Naive B cell (primary cell): ENCODE measurements at places on chromosomes 13 and 19.
A peak's percentile ranks its signal among the peaks of the same experiment; 100 is the strongest.

DNA sequence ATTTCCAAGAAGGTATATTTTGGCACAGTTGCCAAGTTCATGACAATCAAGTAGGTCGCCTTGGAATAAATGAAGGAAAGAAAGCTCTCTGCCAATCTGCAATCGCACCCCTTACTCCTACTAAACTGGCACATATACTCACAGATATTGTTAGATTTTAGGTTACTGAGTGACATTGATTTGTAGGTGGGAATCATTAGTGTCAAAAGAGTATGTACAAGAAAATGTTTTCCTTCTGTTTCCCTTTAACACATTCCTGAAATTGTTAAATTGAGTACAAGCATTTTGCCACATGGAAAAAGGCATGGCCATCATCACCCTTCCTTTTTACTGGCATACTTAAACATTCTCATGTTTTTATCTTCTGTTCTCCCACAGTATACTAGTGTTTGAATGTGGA lies 2868.3 kb upstream of the PCDH20 start:
- no peaks in the 10 kb centered on the region for H3K27me3 ChIP-seq
- H3K4me3 ChIP-seq = no peak overlapping the region
- no peaks in the 10 kb centered on the region for H3K4me1 ChIP-seq
- H3K36me3 ChIP-seq = no peaks in the 10 kb centered on the region
- no peak for DNase-seq

DNA sequence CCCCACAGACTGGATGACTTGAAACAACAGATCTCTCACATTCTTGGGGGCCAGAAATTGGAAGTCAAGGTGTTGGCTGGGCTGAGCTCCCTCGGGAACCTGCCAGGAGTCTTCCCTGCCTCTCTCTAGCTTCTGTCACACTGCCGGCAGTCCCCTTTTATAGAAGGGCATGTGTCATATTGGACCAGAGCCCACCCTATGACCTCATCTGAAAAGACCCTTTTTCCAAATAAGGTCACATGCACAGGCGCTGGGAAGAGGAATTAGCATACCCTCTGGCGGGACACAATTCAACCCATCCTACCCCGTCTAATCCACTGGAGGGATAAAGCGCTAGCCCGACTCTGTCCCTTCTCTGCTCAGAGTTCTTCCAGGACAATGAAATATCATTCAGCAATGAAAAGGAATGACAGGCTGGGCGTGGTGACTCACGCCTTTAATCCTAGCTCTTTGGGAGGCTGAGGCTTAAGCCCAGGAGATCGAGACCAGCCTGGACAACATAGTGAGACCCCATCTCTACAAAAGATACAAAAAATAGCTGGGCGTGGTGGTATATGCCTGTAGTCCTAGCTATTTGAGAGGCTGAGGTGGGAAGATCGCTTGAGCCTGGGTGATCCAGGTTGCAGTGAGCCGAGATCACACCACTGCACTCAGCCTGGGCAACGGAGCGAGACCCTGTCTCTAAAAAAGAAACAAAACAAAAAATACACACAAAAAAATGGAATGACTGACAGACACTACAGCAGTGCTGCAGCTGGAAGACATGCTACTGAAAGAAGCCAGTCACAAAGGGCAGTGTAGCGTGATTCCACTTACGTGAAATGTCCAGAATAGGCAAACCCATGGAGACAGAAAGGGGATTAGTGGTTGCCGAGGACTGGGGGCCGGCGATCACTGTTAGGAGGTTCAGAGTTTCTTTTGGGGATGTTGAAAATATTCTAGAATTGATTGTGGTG lies 28.5 kb downstream of the MEIS3 start:
- no peak for DNase-seq
- no peaks in the 10 kb centered on the region for H3K36me3 ChIP-seq
- peaks cover 41% of the 10 kb centered on the region for H3K27me3 ChIP-seq
- peaks cover 11% of the 10 kb centered on the region for H3K4me1 ChIP-seq
- H3K27ac ChIP-seq = no peak overlapping the region

DNA sequence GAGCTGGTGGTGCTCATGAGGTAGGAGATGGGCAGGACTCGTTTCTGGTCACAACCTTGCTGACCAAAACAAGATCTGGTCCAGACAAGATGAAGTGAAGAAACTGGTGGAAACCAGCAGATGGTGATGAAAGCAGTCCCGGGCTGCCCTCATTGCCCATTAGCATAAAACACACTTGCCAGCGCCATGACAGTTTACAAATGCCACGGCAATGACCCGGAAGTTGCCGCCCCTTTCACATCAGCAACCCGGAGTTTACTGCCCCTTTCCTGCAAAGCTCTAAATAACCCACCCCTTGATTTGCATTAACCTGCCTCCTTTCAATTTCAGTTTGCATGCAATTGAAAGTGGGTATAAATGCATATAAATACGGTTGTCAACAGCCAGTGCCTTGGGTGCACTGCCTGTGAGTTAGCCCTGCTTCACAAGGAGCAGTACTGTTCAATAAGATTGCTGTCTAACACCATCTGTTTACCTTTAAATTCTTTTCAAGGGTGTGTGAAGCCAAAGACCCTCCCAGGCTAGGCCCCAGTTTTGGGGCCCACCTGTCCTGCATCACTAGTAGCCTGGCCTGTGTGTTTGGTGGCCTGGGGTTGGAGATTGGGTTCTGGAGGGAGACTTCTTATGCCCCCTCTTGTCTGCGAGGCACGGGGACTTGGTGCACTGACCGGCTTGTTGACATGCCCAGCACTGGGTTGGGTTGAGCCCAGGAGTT lies 38.8 kb downstream of the CHST8 start:
- H3K4me1 ChIP-seq = no peaks in the 10 kb centered on the region
- H3K4me3 ChIP-seq = no peak overlapping the region
- H3K27me3 ChIP-seq = peaks cover 5% of the 10 kb centered on the region

GRCh38 chr19:28422046-28422445 lies 790.9 kb downstream of the UQCRFS1 start:
- no peak overlapping the region for H3K27ac ChIP-seq
- H3K27me3 ChIP-seq = peaks cover 11% of the 10 kb centered on the region
- DNase-seq = no peak
- H3K36me3 ChIP-seq = no peaks in the 10 kb centered on the region
- H3K4me1 ChIP-seq = no peaks in the 10 kb centered on the region

DNA sequence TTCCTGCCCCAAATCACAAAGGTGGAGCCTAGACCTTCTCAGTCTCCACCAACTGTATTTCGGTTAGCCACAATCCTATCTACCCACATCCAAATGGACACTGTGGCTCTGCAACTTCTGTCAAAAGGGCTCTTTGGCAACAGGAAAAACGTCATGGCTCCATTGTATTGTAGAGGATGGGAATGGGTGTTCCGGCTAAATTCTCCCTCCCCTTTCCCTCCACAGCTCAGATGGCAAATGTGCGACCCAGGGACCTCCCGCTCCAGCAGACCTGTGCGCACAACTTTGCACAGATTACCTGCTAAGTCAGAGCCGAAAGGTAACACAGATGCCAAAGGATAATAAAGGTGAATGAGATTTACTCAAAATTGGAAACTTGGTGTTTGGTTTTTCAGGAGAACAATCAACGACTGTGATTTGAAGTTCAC lies 968 bp upstream of the KL start:
- H3K4me1 ChIP-seq = peaks cover 15% of the 10 kb centered on the region
- H3K27ac ChIP-seq = no peak overlapping the region
- DNase-seq = no peak
- H3K36me3 ChIP-seq = no peaks in the 10 kb centered on the region
- H3K27me3 ChIP-seq = peaks cover 69% of the 10 kb centered on the region

DNA sequence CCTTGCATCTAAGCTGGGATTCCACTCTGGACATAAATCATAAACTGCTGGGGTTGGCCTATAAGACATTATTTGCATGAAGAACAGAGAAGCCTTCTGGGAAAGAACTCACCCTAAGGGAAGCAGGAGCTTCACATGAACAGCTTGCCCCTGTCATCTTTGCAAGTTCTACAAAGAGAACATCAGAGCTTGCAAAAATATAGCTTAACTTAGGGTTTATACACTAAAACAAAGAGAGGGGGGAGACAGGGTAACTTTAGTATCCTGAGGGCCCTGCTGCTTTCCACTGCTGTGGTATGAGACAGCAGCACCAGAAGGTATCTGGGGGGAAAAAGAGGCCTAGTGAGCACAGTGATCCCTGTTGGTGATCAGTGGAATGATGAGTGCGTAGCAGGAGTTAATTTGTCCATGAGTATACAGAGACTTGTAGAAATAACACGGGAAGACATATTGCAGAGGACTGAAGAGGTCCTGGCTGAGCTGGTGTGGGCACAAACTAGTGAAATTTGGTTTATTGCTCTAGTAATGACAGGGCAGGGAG lies 116.1 kb upstream of the TSC22D1 start:
- H3K4me1 ChIP-seq = no peaks in the 10 kb centered on the region
- no peaks in the 10 kb centered on the region for H3K27me3 ChIP-seq
- no peak overlapping the region for H3K4me3 ChIP-seq
- no peak overlapping the region for H3K27ac ChIP-seq
- DNase-seq = no peak

- no peak for DNase-seq
- H3K27me3 ChIP-seq = no peaks in the 10 kb centered on the region
- no peak overlapping the region for H3K4me3 ChIP-seq
- H3K36me3 ChIP-seq = no peaks in the 10 kb centered on the region
These were observed 9.7 kb upstream of the FUT2 start for GRCh38 chr19:48686088-48686487.

- no peak for DNase-seq
- no peak overlapping the region for H3K27ac ChIP-seq
- no peaks in the 10 kb centered on the region for H3K36me3 ChIP-seq
- peaks cover 89% of the 10 kb centered on the region for H3K27me3 ChIP-seq
- H3K4me3 ChIP-seq = peak overlapping the region; percentile 82
These were observed 2.6 kb upstream of the GSX1 start for GRCh38 chr13:27789495-27790303.

GRCh38 chr19:28242317-28242927 lies 970.5 kb downstream of the UQCRFS1 start:
- H3K27me3 ChIP-seq = no peaks in the 10 kb centered on the region
- H3K27ac ChIP-seq = no peak overlapping the region
- no peaks in the 10 kb centered on the region for H3K36me3 ChIP-seq

- no peaks in the 10 kb centered on the region for H3K27me3 ChIP-seq
- H3K36me3 ChIP-seq = no peaks in the 10 kb centered on the region
- no peaks in the 10 kb centered on the region for H3K4me1 ChIP-seq
These were observed 253.6 kb upstream of the DACH1 start for GRCh38 chr13:72120632-72121031.

- H3K27ac ChIP-seq = no peak overlapping the region
- H3K4me1 ChIP-seq = no peaks in the 10 kb centered on the region
- H3K36me3 ChIP-seq = no peaks in the 10 kb centered on the region
- H3K4me3 ChIP-seq = no peak overlapping the region
These were observed 48.3 kb upstream of the ZNF536 start for GRCh38 chr19:30323904-30324303.

DNA sequence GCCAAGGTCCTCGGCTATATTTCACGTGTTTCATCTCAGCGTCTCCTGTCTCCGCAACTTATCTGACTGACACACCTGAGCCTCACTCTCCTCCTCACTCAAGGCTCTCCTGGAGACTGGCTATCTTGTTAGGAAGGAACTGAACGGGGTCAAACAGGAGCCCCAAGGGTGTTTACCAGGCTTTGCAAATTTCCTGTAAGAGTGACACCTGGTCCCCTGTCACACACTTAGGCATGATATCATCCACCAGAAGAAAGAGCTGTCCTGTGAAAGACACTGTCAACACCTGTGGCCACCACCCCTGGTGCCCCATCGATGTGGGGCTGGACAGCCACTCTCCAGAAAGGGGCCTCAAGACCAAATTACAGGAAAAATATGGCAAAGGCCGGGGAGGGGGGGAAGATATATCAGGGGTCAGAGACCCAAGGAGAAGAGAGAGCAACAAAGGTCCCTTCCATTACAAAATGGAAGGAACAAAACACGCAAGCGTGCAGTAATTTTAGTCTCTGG lies 2.9 kb downstream of the CD70 start:
- H3K27me3 ChIP-seq = peaks cover 31% of the 10 kb centered on the region
- peak overlapping the region; percentile 91 for H3K4me3 ChIP-seq
- peak overlapping the region; percentile 93 for H3K27ac ChIP-seq
- DNase-seq = peak; percentile 28
- H3K4me1 ChIP-seq = peaks cover 55% of the 10 kb centered on the region
- H3K36me3 ChIP-seq = no peaks in the 10 kb centered on the region

DNA sequence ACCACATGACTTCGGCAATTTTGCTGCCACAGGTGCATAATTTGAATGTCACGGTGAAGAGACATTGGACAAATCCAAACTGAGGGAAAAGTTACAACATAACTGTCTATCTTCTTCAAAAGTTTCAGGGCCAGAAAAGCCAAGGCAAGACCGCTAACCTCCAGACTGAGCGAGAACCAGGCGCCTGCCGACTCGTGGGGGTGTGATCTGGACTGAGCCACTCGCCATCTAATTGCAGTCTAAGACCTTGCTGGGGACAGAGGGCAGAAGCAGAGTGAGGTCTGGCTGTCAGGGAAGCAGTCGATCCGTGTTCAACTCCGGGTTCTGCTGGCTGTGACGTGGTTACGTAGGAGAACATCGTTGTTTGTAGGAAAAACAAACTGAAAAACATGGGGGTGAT lies 88.6 kb downstream of the SPACA7 start:
- no peak for DNase-seq
- no peak overlapping the region for H3K4me3 ChIP-seq
- no peak overlapping the region for H3K27ac ChIP-seq
- no peaks in the 10 kb centered on the region for H3K4me1 ChIP-seq
- H3K27me3 ChIP-seq = no peaks in the 10 kb centered on the region

DNA sequence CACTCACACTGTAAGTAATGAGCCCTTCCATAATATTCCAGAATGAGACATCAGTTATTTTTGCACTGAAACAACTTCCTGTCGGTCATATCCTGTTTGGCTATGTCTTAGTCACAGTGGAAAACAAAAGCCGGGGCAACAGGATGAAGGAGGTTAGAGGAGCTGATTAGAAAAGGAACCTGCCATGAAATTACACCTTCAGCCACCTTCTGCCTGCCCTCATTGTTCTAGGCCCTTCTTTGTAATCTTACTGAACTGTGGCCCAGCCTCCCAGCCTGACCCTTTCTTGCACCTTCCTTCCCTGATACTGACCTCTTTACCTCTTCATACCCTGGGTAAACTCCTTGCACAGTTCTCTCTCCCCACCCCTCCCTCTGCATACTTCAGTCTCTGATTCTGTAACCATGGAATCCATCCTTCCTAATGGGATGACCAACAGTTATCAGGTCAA lies 67.3 kb downstream of the DOCK9 start:
- H3K27me3 ChIP-seq = no peaks in the 10 kb centered on the region
- DNase-seq = no peak
- no peak overlapping the region for H3K4me3 ChIP-seq
- H3K4me1 ChIP-seq = peaks cover 4% of the 10 kb centered on the region

- H3K4me3 ChIP-seq = no peak overlapping the region
- peaks cover 6% of the 10 kb centered on the region for H3K36me3 ChIP-seq
- H3K27me3 ChIP-seq = no peaks in the 10 kb centered on the region
- peaks cover 33% of the 10 kb centered on the region for H3K4me1 ChIP-seq
These were observed 43.6 kb downstream of the RASA3 start for GRCh38 chr13:114088863-114089262.
